ENCODE measurements at places on chromosomes 6 and 20.
A peak's percentile ranks its signal among the peaks of the same experiment; 100 is the strongest.

DNA sequence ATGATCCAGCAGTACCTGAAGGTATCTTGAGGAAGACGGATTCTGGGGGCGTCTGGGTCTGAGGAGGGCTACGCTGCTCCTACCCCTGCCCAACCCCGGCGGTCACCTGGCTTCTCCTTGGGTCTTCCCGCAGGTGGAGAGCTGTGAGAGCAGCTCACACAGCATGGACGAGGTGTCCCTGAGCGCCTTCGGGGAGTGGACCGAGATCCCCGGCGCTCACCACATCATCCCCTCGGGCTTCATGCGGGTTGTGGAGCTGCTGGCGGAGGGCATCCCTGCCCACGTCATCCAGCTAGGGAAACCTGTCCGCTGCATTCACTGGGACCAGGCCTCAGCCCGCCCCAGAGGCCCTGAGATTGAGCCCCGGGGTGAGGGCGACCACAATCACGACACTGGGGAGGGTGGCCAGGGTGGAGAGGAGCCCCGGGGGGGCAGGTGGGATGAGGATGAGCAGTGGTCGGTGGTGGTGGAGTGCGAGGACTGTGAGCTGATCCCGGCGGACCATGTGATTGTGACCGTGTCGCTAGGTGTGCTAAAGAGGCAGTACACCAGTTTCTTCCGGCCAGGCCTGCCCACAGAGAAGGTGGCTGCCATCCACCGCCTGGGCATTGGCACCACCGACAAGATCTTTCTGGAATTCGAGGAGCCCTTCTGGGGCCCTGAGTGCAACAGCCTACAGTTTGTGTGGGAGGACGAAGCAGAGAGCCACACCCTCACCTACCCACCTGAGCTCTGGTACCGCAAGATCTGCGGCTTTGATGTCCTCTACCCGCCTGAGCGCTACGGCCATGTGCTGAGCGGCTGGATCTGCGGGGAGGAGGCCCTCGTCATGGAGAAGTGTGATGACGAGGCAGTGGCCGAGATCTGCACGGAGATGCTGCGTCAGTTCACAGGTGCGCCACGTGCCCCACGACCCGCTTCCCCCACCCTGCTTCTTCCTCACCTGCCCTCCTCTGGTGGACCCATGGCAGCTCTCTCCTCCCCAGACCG is 166.9 kb upstream of the RNF24 start:
- no peak for DNase-seq

GRCh38 chr6:75438013-75438431 is 55.6 kb downstream of the FILIP1 start:
- DNase-seq, result no peak

DNA sequence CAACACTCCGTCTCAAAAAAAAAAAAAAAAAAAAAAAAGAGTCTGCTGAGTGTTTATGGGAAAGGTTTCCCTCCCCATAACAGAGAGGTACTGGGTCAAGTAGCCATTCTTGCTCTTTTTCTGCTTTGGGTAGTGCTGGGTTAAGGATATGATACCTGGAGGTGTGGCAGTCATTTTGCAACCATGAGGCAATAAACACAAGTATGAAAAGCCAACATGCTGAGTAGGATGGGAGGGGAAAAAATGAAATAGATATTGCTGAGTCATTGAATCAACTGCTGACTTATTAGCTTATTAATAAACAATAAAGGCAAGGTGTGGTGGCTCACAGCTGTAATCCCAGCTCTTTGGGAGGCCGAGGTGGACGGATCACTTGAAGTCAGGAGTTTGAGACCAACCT is 2.3 kb upstream of the TOMM34 start:
- DNase-seq, result peak; percentile 45

- DNase-seq, result peak; percentile 23
Observed at GRCh38 chr6:136582711-136583471, 32.7 kb upstream of the MAP7 start.

DNA sequence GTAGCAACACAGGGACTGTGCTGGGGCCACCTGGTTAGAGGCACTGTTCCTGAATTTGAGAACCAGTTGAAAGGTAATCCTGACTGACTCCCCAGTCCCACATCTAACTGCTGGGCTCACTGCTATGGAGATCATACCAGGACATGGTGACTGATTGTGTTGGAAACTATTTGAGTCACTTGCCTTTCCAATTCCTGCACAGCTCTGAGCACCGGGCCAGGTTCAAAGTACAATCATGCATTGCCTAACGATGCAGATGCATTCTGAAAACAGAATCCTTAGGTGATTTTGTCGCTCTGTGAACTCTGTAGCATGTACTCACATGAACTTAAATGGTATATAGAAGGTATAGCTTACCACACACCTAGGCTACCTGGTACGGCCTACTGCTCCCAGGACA is 215.3 kb downstream of the BMP7 start:
- DNase-seq, result no peak

DNA sequence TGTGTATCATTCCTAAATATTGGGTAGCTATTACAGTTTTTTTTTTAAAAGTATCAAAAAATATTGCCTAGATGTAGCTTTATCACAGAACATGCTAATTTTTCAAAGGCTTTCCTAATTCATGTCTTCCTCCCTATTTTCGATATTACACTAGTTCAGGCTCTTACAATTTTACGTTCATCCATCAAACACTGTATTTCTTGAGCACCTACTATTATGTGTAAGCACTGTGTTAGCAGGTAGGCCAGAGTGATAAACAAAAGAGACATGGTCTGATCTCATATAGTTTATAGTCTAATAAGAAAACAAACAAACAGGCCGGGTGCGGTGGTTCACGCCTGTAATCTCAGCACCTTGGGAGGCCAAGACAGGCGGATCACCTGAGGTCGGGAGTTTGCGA is 69.5 kb downstream of the FAM217A start:
- DNase-seq, result no peak

DNA sequence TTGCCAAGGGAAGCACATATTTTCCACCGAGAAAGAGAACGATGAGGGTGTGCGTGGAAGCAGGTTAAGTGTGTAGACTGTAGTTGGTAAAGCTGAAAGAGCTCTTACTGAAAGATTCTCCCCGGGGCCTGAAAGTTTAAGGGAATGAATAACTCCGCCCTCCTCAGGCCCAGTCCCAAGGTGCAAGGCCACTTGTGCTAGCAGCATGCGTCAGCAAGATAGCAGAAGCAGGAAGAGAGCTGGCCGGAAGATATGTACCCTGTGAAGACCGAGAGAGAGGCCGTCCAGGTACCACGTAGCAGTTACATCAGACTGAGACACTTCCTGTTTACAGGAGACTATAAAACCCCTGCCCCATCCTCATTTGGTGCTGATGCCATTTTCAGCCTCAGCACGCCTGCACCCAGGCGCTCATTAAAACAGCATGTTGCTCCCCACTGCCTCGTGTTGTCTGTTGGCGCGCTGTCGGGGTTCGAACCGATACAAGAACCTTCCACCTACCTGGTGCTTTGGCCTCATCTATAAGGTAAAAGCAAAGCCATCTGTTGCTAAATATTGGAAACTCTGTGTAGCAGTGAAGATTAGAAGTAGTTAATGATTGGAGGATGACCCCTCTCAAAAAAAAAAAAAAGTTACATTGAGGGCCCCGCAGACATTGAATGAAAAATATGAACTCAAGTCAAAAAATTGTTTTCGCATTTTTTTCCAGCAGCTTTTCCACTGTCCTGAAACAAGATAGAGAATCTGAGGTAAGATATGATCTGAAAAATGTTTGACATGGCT is 18.6 kb upstream of the FAM135A start:
- no peak for DNase-seq

DNA sequence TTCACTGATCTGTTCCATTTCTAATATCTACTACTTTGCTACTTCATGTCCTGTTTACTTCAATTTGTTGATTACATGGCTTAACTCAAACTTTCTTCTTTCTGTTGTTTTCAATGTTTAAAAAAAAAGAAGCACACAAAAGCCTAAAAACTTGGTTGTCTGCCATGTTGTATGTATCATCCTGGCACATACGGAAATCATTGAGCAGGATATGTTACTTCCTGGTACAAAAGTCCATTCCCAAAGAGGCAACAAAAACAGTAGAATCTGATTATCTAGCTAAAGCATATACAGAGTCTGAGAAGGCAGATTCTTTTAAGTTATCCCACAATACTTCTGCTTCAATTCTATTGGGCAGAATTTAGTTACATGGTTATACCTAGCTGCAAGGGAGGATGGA is 14.5 kb upstream of the COL12A1 start:
- no peak for DNase-seq

DNA sequence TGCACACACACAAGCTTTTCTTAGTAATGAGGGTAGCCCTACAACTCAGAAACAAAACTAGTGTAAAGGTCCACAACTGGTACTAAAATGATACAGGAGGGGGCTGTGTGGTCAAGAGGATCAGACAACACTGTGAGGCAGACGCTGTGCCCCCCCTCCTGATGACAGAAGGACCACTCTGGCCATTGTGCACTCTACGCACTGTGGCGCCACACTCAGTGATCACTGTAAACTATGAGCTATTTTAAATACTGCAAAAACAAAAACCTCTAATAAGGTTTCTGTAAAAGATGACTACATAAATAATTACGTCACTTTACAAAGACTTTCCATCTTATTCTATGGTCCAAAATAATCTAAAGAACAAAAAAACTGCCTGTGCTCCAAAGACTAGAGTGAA is 96.1 kb downstream of the SLC23A2 start:
- no peak for DNase-seq

- no peak for DNase-seq
Observed at GRCh38 chr6:159760602-159761057, 1.2 kb upstream of the ACAT2 start.

- no peak for DNase-seq
Observed at GRCh38 chr6:73234733-73235132, 9.4 kb upstream of the KHDC1L start.

DNA sequence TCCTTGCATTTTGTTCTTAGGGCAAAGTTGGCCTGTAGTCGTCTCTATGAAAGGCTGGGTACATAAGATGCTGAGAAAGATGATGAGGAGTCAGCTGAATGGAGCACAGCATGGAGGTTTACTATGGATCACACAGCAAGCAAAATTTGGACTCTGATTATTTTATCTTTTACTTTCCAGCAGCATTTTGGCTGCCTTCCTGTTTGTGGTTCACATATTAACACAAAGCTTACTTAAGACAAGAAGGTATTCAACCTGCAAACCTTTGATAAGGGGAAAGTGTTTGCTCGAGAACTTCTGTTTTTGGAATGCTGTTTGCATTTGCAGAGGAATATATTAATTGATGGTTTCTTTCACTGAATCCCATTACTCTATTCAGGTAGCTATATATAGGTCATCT is 103.1 kb upstream of the ENPP5 start:
- no peak for DNase-seq

- no peak for DNase-seq
Observed at GRCh38 chr20:10699489-10699888, 25.7 kb upstream of the JAG1 start.

DNA sequence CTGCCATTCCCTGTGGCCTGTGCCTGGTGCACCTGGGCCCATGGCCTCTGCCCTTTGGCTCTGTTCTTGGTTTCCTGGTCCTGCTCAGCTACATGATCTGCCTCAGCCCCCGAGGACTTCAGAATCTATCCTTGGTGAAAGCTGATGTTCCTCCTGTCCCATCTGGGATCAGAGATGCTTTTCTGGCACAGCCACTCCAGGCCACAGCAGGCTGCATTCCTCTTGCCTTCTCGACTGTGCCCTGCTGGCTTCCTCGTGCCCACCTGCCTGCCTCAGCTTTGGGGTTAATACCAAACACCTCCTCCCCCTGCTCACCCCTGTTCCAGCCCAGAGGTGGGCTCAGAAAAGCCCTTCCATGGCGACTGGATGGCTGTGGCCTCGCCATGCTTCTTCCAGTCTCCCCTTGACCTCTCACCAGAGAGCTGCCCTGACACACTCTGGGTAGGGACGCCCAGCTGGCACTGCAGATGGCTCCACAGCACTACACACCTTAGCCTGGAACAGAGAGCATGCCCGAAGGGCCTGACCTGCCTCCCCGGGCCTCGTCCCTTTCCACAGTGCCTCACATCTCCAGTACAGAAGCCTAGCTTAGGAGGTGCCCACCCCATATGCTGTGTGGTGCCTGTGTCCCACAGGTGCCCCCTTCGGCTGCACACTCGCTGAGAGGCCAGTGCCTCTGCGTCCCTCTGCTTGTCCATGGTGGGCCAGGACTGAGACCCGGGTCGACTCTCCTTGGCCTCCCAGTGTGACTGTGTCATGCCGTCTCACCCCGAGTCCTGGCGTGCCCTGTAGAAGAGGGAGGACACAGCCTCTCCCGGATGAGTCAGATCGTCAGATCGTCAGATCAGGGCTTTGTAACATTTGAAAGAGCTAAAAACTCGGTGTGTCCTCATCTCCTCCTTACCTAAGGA is 148.8 kb downstream of the DTNBP1 start:
- no peak for DNase-seq

DNA sequence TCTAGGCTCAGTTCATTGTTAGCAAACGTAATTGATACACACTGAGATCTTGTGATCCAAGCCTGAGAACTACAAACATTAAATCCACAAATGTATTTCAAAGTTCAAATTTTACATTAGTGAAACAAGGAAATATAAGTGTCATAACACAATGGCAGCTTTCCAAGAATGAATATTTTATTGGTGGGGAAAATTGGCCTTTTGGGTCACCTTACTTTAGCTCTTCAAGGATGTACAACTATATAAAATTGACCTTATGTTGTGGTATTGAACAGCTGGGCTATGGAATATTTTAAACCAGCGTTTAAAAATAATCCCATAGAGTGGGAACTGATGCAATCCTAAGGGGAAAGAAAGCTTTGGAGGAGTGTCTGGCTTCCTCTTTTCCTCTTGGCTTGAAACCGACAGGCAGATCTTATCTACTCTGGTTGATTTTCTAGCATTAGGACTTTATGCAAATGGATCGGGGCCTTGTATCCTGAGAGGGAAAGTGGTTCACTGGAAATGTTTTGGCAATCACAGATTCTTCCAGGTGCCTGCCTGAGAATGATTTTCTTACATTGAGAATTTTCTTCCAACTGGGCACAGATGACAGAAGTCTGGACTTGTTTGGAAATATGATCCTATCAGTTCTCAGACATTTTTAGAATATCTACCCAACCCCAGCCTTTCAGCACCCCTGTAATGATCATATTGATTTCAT is 184.8 kb upstream of the ECI2 start:
- no peak for DNase-seq

GRCh38 chr20:4820806-4821518 is 99.3 kb downstream of the PRND start:
- DNase-seq, result no peak
